ENCODE measurements at places on chromosomes 3 and 15. TPM values are rescaled to one million over a fixed set of nuclear protein-coding genes. Genes with fewer than 3 reads are reported as not detected.

DNA sequence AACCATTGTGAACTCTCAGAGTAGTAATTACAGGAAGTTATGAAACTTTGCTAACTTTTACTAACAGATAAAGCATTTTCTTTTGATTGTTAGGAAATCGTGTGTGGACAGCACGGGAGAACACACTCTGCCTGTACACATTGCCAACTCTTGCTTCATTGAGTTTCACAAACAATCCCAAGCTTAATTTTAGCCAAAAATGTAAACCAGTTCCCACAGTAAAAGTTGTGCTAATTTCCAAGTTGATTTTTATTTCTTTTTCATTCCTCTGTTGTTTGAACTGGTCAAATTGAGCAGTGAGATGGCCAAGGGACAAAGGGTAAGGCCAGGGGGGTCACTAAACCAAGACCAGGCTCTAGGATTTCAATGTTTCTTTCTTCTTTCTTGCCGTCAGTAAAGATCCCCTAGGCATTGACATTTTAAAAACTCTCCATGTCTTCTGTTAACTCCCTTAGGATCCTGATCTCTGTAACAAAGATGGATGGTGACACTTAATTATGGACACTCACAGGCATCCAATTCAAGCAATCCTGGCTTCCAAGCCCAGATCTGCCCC, 414.9 kb downstream of the RBMS3 start:
- DNase-seq: no peak

The GNAT1 gene
- polyA plus RNA-seq: not detected

- DNase-seq: no peak
These were observed 11.3 kb downstream of the SELENOS start for GRCh38 chr15:101266034-101266433.

The TBCCD1 gene
- polyA plus RNA-seq: 7.3 TPM

- DNase-seq: no peak
These were observed 57.3 kb downstream of the DIPK2A start for GRCh38 chr3:144028798-144029411.

DNA sequence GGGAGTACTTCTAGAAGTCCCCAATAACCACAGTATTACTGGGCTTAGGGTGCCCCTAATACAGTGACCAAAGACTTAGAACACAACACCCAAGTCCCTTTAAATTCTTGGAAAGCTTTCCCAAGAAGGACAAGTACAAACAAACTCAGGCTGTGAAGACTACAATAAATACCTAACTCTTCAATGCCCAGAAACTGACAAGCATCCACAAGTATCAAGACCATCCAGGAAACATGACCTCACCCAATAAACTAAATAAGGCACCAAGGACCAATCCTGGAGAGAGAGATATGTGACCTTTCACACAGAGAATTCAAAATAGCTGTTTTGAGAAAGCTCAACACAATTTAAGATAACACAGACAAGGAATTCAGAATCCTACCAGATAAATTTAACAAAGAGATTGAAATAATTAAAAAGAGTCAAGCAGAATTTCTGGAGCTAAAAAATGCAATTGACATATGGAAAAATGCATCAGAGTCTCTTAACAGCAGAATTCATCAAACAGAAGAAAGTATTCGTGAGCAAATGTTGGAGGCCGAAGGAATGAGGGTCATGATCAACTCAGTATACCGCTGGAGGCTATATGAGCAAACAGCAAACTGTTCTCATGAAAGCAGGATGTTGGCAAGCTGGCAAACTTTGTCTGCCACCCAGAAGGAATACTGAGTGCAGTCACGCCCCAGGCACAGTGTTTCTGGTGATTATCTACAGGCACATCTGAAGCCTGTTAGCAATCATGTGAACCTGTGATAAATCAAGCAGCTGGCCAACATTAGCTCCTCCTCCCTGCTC, 87.0 kb upstream of the NECTIN3 start:
- no peak for DNase-seq

GRCh38 chr3:50322386-50323091, at the start of gene HYAL2:
HYAL2 (minus strand) TSS chr3:50322745; CDS start chr3:50320489, 2,256 bp downstream.
- no peak for DNase-seq

All from urinary bladder (tissue), 4 donors.